PC-9 (cell line): ENCODE measurements at places on chromosomes 16 and 17. TPM values are rescaled to one million over a fixed set of nuclear protein-coding genes. Genes with fewer than 3 reads are reported as not detected.
A peak's percentile ranks its signal among the peaks of the same experiment; 100 is the strongest.

Gene CORO1A
- 7.9 and 12.2 TPM in 2 replicates for total RNA-seq

Gene TMC6
- total RNA-seq: 97.7 and 116 TPM in 2 replicates

Gene C17orf107
- 2.6 and 3.1 TPM in 2 replicates for total RNA-seq

Gene WNT3
- 11.5 and 14.0 TPM in 2 replicates for total RNA-seq

DNA sequence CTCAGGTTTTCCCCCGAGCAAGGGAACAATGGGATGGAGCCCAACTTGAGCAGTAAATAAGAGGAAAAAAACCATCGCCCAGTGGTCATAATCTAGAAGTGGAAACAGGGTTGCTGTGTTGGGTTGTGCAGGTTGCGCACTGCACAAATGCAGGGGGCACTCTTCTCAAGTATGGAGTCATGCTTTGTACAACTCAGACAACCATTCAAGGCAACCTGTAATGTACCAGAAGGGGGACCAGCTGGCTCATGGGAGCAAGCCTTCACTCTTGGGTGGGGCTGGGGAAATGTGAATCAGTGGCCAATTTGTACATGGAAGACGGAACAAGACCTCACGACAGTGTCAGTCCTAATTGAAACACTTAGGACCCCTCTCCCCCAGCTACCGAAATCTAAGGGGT is 23.9 kb upstream of the LITAF start:
- H3K27ac ChIP-seq: peak overlapping the region; percentile 94
- no peaks in the 10 kb centered on the region for H3K27me3 ChIP-seq
- no peaks in the 10 kb centered on the region for H3K36me3 ChIP-seq
- DNase-seq: no peak
- peaks cover 76% of the 10 kb centered on the region for H3K4me1 ChIP-seq

- no peaks in the 10 kb centered on the region for H3K4me1 ChIP-seq
Measured at GRCh38 chr17:34260861-34261260, 5.8 kb downstream of the CCL2 start.

- no peak overlapping the region for H3K27ac ChIP-seq
- H3K4me3 ChIP-seq: no peak overlapping the region
- H3K4me1 ChIP-seq: peaks cover 12% of the 10 kb centered on the region
- no peaks in the 10 kb centered on the region for H3K27me3 ChIP-seq
- no peak for DNase-seq
Measured at GRCh38 chr17:62870552-62870971, 62.4 kb upstream of the MARCHF10 start.

- no peaks in the 10 kb centered on the region for H3K36me3 ChIP-seq
- H3K27me3 ChIP-seq: no peaks in the 10 kb centered on the region
- H3K4me3 ChIP-seq: no peak overlapping the region
- H3K27ac ChIP-seq: no peak overlapping the region
- DNase-seq: no peak
Measured at GRCh38 chr16:15051387-15051951, 4.4 kb downstream of the NTAN1 start.

DNA sequence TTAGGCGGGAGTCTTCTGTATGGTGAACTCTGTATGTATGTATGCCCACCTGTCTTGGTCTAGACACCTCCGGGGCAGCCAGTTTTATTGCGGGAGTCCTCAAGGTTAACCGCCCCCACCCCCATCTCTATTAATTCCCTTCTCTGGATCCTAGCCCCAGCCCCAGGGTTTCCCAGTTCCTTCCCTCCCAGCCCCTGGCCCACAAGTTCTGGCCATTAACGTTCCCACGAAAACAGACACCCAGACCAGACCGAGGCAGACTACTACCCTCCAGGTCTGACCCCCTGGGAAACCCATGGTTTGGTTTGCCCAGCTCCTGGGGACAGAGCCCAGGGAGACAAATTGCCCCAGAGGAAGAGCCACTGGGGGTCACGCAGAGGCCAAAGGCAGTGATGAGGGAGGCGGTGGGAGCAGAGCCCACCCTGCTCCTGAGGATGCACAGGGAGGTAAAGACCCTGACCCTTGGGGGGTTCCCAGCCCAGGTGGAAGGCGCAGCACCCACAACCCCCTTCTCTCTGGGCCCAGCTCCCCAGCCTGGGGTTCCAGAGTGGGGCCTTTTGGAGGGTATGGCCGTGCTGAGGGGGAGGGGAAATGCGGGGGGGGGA is 8.5 kb downstream of the TBKBP1 start:
- no peaks in the 10 kb centered on the region for H3K27me3 ChIP-seq
- H3K36me3 ChIP-seq: no peaks in the 10 kb centered on the region
- H3K4me3 ChIP-seq: no peak overlapping the region
- no peak for DNase-seq
- no peak overlapping the region for H3K27ac ChIP-seq
